ENCODE measurements at places on chromosomes 5 and 9.

- no peak for DNase-seq
Observed at GRCh38 chr5:101390151-101390908, 487.2 kb upstream of the ST8SIA4 start.

DNA sequence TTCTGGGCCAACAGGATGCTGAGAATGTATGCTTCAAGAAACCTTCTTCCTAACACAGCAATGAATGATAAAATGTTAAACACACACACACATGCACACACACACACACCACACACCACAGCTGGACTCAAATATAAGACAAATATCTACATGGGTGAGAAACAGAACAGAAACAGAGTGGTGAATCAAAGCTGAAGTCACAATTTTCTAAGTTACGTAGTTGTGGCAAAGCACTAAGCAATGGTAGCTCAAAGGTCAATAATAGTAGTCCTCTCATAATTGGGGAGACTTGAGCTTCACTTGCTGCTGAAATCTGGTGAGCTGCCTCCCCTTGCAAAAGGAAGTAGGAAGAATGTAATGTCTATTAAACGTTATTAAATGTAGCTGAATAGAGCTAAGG, 33.7 kb upstream of the ITGA1 start:
- no peak for DNase-seq

DNA sequence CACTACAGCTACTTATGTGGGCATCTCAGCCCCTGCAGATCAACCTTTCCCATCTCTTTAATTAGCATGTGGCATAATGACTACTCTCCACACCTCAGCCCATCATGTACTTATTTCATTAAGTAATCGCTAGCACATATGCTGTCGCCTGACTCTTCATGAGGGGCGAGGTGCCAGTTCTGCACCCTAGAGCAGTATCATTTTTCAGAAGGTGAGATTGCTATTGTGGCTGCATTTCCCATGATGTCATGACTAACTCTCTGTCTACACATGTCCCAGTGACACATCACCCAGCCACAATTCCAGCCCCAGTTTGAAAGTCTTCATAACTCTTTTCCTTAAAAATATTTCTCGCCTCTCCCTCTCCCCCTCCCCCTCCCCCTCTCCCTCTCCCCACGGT, 7.6 kb upstream of the F2RL1 start:
- no peak for DNase-seq

DNA sequence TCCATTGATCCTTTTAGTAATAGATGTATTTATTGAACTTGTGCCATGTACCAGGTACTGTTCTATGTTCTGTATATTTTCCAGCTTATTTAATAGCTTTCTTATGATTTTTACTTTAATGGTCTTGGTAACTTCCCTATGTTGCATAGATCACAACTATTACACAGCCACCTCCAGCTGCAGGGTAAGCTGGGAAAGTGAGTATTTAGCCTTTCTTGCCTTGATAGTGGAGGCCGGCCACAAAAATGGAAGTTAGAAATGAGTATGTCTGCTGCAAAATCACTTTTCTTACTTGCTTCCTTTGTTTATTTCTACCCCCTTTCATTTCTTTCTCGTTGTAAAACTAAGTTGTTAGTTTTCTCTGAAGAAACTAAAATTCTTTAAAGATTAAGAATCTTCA, 43.1 kb upstream of the ANKDD1B start:
- DNase-seq: no peak

- no peak for DNase-seq
Observed at GRCh38 chr5:96703384-96703920, 41.3 kb downstream of the CAST start.

GRCh38 chr5:5298068-5298633, 124.3 kb upstream of the ICE1 start:
- DNase-seq: no peak

DNA sequence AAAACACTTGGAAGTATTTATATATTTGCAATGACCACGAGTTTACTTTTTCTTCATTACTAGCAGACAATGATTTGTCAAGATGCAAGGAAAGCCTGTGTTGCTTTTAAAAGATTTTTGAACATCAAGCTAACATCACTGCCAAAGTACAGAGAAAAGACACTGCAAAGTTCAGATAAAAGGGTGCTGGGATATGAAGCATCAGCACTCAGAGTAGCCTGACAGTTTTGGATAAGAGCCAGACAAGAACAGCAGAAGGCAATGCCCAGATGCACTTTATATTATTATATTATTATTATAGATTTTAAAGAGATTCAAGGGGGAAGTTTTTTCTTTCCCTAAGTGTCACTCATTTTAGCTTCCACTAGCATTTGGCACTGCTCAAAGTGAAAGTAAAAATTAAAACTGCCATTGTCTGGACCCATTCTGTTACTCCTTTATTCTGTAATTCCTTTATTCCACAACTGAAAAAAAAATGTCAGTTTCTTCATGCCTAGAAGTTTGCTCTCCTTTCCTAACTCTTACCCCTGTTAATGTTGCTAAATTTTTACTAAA, 240.6 kb downstream of the EFNA5 start:
- no peak for DNase-seq

GRCh38 chr9:95506428-95506677, 10.4 kb downstream of the PTCH1 start:
- DNase-seq: no peak

- no peak for DNase-seq
Observed at GRCh38 chr9:81344366-81344765, 345.0 kb downstream of the TLE1 start.

DNA sequence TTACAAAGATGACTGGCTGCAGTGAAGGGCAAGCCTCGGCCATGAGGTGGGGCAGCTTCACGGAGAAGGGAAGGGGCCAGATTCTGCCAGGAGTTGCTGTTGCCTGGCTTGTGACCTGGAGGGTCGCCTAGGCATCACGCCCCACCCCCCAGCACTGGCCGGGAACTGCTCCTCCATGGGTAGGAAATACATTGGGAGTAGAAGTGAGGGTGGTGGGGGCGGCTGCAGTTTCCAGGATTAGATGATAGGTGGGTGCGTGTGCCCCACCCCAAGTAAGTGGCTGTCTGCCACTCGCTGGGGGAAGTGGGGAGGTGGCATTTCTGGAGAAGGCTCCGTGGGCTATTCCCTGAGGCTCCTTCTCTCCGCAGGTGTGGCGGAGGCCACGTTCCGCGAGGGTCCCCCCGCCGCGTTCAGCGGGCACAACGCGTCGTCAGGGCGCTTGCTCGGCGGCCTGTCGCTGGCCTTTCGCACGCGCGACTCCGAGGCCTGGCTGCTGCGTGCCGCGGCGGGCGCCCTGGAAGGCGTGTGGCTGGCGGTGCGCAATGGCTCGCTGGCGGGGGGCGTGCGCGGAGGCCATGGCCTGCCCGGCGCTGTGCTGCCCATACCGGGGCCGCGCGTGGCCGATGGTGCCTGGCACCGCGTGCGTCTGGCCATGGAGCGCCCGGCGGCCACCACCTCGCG, 16.9 kb downstream of the CRB2 start:
- no peak for DNase-seq

DNA sequence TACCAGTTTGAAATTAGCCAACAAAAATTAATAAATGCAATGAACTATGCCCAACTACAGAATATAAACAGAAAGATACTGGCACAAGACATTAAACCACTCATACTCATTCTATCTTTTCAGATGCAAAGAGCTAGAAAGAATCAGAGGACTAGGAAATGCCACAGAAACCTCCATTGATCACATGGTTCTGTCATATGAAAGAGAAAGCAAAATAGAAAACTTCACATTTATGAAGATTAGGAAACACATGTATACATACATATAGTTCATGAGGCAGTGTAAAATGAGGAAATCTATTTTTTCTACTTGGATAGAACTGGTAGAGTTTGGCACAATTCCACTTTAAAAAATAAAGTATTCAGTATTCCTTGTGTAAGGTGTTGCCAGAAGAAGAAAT, 275.1 kb upstream of the PTGER4 start:
- DNase-seq: no peak
